ENCODE measurements at places on chromosomes 11 and 22.

DNA sequence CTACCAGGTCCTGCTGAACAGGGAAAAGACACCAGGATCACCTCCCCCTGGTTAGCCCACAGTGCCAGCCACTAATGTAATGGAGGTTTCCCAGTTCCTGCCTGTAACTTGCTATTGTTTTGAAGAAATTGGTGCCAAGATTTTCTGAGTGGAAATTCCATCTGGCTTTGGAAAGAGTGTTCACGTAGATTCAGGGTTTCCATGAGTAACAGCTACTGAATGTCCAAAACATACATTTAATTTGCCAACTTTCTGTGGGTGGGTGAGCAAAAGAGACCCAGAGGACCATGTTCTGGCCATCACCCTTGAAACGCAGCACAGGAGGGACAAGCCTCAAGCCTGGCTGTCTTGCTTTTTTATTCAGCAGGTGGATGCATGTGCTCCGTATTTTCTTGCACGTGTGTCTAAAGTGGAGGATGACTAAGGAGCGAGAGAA lies 8.8 kb upstream of the DKK3 start:
- no peak for DNase-seq

- DNase-seq, result no peak
Observed at GRCh38 chr22:37639070-37639760, at the start of gene SH3BP1. TSS of gene SH3BP1 (plus strand) at chr22:37639669. CDS start at chr22:37639788, 119 bp downstream.

DNA sequence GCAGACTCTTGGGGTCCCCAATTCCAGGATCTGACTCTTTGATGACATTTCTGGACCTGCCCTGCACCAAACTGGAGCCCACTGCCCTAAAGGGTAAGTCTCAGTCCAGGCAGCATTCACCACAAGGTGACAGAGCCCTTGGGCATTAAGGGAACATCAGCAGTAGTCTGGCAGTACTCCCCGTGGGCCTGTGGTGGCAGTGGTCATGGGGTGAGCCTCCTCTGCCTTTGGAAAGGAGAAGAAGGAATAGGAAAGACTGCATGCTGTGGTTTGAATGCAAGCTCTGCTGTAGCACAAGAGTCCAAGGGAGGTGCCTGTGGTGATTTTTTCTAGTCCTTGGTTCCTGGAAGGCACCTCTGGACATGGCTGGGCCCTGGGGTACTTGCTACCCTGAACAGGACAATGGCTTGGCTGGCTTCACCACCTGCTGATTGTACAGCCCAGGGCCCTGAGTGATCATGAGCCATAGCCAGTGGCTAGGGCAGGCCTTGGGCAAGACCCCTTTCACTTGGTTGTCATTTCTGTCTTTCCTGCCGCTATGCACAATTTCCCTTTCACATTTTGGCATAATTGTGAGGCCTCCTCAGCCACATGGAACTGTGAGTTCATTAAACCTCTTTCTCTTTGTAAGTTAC lies 160.7 kb upstream of the GRIA4 start:
- DNase-seq, result no peak

GRCh38 chr11:57777969-57778317 lies 16.3 kb downstream of the CTNND1 start:
- DNase-seq, result no peak

- DNase-seq, result no peak
Observed at GRCh38 chr11:128862908-128863660, 4.0 kb downstream of the KCNJ1 start.

- DNase-seq, result no peak
Observed at GRCh38 chr22:20436307-20436767, 1.3 kb downstream of the SCARF2 start.

- DNase-seq, result no peak
Observed at GRCh38 chr11:133911171-133911570, 45.6 kb downstream of the IGSF9B start.
